ENCODE measurements at places on chromosomes 1 and 21.

DNA sequence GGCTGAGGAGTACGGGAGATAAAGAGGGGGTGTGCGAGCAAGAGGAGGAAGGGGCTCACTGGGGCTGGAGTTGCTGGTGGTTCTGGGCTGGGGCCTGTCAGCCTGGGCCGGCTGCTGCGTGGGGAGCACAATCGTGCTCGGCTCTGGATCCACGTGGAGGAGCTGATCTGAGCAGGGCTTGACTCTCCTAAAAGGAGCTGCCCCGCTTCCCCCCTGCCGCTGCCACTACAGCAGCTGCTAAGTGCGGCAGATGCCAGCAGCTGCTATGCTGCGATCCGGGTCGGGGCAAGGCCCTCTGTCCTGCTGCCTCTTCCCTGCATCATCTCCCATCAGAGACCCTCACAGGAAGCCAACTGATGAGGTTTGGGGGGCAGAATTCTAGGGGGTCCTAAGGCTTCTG is 165.9 kb downstream of the PCBP3 start:
- no peak for DNase-seq

DNA sequence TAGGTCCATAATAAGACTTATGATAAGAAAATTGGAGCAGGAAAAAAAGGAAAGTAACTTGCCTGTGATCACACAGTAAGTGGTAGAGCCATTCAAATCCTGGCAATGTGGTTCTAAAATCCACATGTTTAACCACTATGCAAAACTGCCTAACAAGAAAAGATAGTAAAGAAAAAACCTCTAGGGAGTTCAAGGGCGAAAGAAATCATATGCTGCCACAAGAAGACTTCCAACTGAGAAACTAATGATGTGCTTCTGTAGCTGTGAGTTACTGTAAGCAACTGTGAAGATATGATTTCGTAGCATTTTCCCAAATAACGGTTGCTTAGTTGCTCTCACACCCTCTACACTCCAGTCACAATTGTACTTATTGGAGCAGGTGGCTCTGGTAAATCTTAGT is 20.9 kb upstream of the LYPLAL1 start:
- no peak for DNase-seq

GRCh38 chr1:32044234-32044633 is 28.5 kb upstream of the TMEM39B start:
- DNase-seq, result no peak

GRCh38 chr1:192729500-192729899 is 79.3 kb upstream of the RGS2 start:
- DNase-seq, result no peak

DNA sequence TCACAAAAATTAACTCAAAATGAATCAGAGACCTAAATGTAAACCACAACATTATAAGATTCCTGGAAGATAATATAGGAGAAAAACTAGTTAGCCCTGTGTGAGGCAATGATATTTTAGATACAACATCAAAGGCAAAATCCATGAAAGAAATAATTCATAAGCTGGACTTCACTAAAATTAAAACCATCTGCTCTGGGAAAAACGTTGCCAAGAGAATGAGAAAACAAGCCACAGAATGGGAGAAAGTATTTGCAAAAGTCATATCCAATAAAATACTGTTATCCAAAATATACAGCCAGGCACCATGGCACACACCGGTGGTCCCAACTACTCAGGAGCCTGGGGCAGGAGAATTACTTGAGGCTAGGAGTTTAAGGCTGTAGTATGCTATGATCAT is 70.3 kb downstream of the SYF2 start:
- DNase-seq, result no peak

GRCh38 chr1:213327017-213327667 is 276.1 kb downstream of the RPS6KC1 start:
- DNase-seq, result no peak

GRCh38 chr1:67404212-67404620 is 26.0 kb downstream of the SERBP1 start:
- DNase-seq, result no peak

- DNase-seq, result no peak
Observed at GRCh38 chr1:6007318-6008083, 15.3 kb upstream of the NPHP4 start.

GRCh38 chr1:156640842-156641706 is 843 bp upstream of the BCAN start:
- no peak for DNase-seq

DNA sequence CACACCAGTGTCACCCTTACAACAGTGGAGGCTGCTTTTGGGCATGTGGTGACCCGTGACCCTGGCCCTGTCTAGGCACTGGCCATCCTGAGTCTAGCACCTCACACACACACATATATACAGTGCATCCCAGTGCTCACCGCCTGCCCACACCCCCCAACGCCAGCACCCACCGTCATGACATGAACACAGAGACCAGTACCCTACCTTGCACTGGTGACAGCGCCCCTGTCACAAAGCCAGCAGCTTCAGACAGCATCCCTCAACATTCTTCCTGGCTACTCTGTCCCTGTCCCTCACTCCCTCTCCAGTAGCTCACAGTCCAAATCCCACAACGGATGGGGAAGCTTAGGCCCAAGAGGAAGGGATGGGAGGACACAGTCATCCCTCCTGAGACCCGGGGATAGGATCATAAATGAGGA is 27.1 kb downstream of the AHDC1 start:
- no peak for DNase-seq

DNA sequence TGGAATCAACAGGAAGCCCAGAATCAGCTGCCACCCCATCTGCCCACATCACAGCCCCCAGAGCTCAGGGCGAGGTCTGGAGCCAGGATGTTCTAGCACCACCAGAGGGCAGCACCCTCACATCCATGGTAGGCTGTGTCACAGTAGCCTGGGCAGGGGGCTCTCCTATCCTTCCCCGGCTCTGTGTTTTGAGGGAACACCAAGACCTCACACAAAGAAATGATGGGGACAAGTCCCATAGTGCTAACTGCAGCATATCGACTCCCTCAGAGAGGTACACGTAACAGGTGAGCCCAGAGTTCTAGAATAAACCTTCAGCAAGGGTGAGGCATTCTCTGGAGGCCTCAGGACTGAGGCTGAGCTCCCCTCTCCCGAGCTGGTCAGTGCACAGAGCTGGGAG is 2.3 kb upstream of the KCNC4 start:
- peak; percentile 73 for DNase-seq

GRCh38 chr1:58650141-58650540 is 49.7 kb downstream of the MYSM1 start:
- no peak for DNase-seq

DNA sequence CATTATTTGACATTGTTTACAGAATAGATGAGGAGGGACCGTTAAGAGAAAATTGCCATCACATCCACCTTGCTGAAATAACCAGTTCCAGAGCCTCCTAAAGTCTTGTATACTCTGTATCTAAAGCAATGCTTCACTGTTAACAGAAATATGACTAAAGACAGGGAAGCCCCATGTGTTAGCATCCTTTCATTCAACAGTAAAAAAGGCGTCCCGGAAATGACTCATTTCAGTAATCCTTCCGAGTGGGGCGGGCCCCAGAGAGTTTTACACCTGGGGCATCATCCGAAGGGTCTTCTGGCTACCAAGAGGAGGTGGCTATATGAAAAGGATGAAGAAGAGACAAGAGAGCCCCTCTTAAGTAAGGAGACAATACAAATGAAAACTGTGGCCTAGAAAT is 227.2 kb downstream of the SLC45A1 start:
- no peak for DNase-seq

GRCh38 chr21:39313042-39313570 is 326 bp downstream of the BRWD1 start:
- DNase-seq, result no peak

DNA sequence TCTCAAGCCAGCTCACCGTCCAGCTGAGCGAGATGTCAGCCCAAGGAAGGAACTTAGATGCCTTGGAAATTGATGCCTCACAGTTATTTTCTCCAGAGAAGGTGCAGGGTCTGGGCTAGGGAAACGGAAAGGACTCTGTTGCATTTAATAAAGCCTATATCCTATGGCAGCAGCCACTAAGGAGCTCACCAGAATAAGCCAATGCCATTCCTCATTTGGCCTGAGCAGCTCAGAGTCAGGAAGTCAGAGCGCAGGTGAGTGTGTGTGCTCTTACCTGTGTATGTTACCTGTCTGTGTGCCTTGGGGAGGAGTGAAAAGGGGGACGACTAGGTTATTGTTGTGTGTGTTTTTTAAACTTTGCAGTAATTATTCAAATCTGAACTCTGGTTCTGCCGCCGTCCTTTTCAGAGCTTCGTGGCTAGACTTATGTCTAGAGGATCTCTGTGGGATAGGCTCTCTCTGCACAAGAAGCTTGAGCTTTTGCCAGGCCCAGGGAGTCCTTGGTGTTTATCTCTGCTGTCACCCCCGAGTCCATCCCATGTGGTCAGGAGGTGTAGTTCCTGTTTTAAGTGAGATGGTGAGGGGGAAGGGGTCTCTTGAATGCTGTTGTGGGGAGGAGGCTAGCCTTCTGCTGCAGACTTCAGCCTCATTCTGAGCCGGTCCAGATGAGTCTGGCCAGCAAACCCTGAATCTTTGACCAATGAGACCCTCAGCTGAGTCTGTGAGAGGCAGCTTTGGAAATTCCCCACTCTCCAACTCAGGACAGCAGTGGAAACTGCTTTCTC is 2.4 kb downstream of the TMCC2 start:
- DNase-seq, result peak; percentile 70

DNA sequence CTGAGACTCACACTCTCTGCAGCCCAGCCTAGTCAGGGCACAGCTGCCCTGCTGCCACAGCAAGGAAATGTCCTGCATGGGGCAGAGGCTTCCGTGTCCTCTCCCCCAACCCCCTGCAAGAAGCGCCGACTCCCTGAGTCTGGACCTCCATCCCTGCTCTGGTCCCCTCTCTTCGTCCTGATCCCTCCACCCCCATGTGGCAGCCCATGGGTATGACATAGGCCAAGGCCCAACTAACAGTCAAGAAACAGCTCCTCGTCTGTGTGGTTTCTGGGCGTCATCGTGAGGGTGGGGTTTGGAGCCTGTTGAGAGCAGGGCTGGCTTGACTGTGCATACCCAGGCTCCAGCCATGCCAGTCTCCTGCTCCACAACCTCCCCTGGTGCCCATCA is 19.5 kb downstream of the FAAH start:
- DNase-seq, result peak; percentile 20

- DNase-seq, result no peak
Observed at GRCh38 chr21:39700318-39700717, 44.7 kb upstream of the IGSF5 start.

DNA sequence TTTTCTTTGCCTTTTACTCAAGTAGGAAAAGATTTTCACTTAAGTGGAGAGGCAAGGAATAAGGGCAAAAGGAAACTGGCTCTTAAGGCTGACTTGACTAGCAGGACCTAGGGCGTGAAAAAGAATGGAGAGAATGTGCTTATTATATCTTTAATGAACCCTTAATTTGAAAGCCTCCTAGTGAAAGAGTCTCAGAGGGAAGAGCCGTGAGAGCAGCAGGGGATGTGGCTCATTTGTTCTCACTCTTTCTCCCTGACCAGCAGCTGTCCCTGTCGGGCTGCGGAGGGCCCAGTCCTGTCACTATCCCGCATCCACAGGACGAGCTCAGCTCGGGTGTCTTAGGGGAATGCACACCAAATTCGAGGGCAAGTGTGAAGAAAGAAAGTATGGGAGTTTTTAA is 180.1 kb downstream of the EDEM3 start:
- DNase-seq, result no peak

DNA sequence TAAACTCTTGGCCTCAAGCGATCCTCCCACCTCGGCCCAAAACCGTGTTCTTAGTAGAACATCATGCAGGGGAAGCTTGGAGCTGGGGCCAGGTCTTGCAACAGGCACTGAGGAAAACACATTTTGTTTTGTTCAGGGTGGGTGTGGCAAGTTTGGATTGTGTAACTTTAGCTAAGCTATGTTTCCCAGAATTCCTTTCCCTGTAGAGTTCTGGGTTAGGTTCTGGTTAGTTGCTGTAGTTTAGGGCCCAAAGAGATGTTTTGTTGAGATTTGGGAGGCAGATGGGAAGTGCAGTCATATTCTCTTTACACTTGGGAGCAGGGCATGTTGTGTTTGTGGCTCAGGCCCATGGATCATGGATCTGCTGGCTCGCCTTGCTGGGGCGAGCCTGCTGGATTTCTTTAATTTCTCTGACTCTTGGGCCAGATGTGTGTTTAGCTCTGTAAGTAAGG is 24.0 kb downstream of the PLA2G5 start:
- no peak for DNase-seq

GRCh38 chr21:33981391-33982101 is 65.9 kb upstream of the ATP5PO start:
- DNase-seq, result no peak

DNA sequence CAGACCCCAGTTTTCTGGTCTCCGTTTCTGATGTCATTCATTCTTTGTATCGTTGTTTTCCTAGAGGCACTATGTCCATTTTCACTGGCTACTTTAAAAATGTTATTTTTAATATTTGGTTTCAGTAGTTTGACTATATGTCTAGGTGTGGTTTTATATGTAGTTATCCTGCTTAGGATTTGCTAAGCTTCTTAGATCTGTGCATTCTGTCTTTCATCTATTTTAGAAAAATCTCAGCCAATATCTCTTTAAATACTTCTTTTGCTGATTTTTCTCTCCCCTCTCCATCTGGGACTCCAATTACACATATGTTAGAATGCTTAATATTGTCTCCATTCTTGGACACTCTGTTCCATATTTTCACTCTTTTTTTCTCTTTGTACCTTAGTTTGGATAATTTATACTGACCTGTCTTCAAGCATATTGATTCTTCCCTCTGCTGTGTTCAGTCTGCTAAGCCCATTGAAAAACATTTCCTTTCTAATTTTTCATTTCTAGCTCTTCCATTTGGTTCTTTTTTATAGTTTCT is 13.3 kb upstream of the CLSPN start:
- no peak for DNase-seq

GRCh38 chr1:98084188-98084587 is 163.4 kb upstream of the DPYD start:
- no peak for DNase-seq

GRCh38 chr1:147676311-147677085 is 6.2 kb upstream of the ACP6 start:
- DNase-seq, result no peak

GRCh38 chr21:35328856-35329455 is 279.9 kb upstream of the RUNX1 start:
- DNase-seq, result no peak

DNA sequence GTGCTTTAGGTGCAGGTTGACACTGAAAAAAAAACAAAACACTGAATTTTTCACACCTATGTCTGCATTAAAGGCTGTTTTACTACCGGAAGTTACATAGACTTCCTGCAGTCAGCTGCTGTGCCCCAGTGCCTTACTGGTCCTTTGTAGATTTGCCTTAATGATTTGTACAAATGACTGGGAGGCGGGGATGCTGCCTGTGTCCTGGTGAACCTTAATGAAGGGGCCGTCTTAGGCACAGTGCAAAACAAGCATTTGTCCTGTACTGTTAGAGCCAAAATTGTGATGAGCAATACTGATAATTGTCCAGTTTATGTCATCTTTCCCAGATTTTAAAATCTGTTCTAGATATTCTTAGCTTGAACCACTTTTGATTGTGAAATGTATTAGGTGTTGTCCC is 90.9 kb upstream of the PGD start:
- no peak for DNase-seq

GRCh38 chr1:162823771-162824525 is 33.4 kb downstream of the HSD17B7 start:
- DNase-seq, result no peak

- no peak for DNase-seq
Observed at GRCh38 chr1:147565189-147565980, 24.1 kb downstream of the BCL9 start.
